Myocyte (in vitro differentiated cells): ENCODE measurements at places on chromosomes 1 and 21. TPM values are rescaled to one million over a fixed set of nuclear protein-coding genes. Genes with fewer than 3 reads are reported as not detected.

ERRFI1 gene
- 138 and 194 TPM in 2 replicates for total RNA-seq

C1orf226 gene
- 1.0 and 1.8 TPM in 2 replicates for total RNA-seq

PCAT6 gene
- total RNA-seq, result 0.78 and 0.99 TPM in 2 replicates

SPRR2A gene
- not detected in 2 replicates for total RNA-seq

NUP210L gene
- total RNA-seq, result 0.13 TPM in 1 of 2 replicates, not detected in the other

ASCL5 gene
- total RNA-seq, result not detected in 2 replicates

SLFNL1 gene
- total RNA-seq, result 0.05 and 0.27 TPM in 2 replicates

NOS1AP gene
- total RNA-seq, result 0.62 and 1.6 TPM in 2 replicates

ADAMTS5 gene
- total RNA-seq, result 34.5 and 44.7 TPM in 2 replicates

TNFRSF1B gene
- 0.26 and 1.3 TPM in 2 replicates for total RNA-seq

TRIM67 gene
- total RNA-seq, result not detected in 2 replicates

FAM78B gene
- not detected in 2 replicates for total RNA-seq

C2CD2 gene
- total RNA-seq, result 8.3 and 9.4 TPM in 2 replicates

CLEC20A gene
- not detected in 2 replicates for total RNA-seq

RGS8 gene
- total RNA-seq, result not detected in 2 replicates

OR6K2 gene
- not detected in 2 replicates for total RNA-seq

CCDC18 gene
- 2.2 and 3.1 TPM in 2 replicates for total RNA-seq

SYPL2 gene
- total RNA-seq, result 14.7 and 15.8 TPM in 2 replicates

ZBTB18 gene
- total RNA-seq, result 106 and 135 TPM in 2 replicates

SMIM34 gene
- not detected in 2 replicates for total RNA-seq

PGBD5 gene
- 26.9 and 38.7 TPM in 2 replicates for total RNA-seq

KIF21B gene
- total RNA-seq, result 0.03 and 0.31 TPM in 2 replicates

WDR64 gene
- total RNA-seq, result not detected in 2 replicates

OR2T29 gene
- not detected in 2 replicates for total RNA-seq

LMX1A gene
- not detected in 2 replicates for total RNA-seq
